ENCODE measurements at places on chromosomes 4 and X.

DNA sequence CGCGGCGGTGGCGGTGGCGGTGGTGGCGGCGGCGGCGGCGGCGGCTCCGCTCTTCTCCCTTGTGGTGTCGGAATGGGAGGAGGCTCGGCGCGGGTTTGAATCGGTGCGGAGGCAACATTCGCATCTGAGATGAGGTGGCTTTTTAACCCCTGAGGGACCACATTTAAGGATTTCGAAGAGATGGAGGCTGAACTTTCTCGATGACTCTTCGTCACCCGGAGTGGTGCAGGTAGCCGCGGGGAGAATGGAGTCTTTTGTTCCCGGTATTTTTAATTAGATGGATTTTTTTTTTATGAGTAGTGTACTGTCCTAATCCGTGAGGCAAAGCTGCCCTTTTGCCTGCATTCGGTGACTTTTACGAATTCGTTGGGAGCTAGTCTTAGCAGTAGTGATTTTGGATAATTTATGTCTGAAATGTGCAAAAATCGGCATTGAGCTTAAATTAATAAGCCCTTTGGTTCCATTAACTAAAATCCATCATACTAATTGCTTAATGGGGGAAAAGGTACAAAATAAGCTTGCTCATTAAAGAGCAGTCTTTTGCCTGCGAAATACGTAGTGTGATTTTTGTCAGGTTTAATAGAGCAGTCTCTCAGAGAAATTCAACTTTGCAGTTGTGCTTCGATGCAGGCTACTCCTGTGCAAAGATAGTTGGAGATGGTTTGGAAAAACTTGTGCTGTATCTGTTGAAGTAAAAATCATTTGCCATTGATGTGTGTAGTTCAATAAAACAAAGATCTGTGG is 206.2 kb downstream of the TENM3 start:
- DNase-seq = no peak

DNA sequence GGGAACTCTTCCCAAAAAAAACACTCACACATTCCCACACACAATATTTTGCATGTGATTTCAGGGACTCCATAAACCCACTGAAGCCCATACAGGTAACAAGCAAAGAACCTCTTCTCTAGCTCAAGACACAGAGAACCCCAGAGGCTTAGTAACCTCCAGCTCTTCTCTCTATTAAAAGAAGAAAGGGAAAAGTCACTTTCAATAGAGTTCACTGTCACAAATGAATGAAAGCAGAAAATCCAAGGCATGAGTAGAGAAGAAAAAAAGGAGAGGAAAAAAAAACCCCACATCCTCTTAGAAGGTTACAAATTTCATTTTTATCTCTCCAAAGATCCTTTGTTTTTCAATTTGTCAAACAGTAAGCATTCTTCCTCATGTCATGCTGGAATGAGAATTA is 30.7 kb upstream of the DCLK2 start:
- no peak for DNase-seq

GRCh38 chr4:56511098-56511497 is 5.5 kb downstream of the ARL9 start:
- no peak for DNase-seq

DNA sequence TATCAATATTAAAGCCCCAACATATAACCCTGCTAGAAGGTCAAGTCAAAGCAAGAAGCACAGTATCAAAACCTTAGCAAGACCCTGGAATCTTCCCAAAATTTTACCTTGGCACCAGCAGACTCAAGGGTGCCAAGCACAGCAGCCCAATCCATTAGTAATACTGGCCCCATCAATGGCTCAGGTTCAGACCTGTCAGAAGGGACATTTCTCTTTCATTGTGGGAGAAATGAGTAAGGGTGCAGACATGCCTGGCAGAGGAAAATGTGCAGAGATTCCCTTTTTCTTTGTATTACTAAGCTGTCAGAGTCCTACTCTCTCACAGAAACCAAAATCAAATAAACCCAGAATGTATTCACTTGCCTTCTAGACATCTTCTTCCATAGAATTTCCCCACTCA is 203.9 kb downstream of the EVC2 start:
- no peak for DNase-seq

DNA sequence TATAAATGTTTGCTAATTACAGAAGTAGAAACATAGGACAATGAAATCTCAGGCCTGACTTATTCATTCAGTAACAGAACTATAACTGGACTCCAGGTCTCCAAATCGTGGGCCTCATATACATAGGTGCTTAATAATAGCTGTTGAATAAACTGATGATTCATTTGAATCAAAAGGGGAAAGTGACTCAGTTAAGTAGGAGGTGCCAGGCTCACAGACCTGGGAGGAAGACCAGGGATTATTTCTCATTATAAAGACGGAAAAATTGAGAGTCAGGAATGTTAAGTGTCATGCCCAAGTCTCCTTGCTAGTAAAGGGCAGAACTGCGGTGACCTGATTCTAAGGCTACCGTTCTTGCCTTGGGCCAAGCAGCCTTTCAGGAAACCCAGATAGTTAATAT is 131.5 kb downstream of the HS3ST1 start:
- no peak for DNase-seq

DNA sequence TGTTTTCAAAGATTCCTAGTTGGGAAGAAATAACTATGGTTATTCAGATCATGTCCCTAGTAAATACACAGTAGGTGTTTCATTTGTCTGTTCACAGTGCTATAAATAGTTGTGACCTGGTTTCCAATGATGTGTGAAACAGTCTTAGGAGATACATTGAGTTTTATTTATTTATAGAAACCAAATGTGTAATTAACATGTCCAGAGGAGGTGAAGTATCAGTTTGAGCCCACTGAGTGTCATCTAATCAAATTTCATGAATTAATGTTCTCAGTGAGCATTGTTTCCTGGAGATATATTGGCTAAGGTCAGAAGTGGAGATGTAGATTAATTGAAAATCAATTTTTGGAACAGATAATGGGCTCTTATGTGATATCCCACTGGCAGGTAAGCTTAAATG is 996.3 kb downstream of the FSTL5 start:
- DNase-seq = no peak

DNA sequence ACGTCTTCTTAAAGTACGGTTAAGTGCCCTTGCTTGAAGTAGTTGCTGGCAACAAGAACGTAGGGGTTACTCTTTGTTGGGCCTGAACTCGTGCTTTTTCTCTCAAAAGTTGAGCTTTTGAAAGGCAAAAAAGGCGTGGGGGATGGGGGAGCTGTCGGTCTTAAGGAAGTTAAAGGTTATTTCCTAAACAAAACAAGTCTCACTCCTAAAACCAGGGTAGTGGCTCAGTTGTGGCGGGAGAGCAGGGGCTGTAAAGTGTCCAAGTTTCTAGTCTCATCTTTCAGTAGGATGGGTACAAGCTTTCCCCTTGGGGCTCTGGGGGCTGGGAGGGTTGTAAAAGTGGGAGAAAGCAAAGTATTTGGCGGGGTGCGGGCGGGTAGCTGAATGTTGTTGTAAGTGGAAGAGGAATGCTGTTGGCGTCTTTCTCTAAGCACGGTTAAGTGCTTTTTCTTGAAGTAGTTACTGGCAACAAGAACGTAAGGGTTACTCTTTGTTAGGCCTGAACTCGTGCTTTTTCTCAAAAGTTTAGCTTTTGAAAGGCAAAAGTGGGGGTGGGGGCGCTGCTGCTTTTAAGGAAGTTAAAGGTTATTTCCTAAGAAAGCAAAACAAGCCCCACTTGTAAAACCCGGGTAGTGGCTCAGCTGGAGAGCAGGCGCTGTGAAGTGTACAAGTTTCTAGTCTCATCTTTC is 904 bp upstream of the WDR1 start:
- no peak for DNase-seq

DNA sequence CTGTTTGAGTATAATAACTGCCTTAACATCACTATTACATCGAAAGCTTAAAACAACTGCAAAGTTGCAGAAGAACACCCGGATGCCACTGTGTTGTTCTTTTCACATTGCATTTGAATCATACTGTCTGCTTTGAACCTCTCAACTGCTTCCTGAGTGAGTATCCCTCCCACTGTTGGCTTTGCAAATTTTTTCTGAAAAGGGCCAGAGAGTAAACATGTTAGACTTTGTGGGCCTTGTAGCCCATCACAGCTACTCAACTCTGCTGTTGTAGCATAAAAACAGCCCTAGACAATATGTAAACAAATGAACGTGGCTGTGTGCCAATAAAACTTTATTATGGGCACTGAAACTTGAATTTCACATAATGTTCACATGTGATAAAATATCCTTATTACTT is 76.1 kb downstream of the NSG1 start:
- no peak for DNase-seq
